ENCODE measurements at places on chromosomes 12 and 14.

GRCh38 chr12:90254796-90255195, 546.2 kb upstream of the ATP2B1 start:
- DNase-seq = no peak

DNA sequence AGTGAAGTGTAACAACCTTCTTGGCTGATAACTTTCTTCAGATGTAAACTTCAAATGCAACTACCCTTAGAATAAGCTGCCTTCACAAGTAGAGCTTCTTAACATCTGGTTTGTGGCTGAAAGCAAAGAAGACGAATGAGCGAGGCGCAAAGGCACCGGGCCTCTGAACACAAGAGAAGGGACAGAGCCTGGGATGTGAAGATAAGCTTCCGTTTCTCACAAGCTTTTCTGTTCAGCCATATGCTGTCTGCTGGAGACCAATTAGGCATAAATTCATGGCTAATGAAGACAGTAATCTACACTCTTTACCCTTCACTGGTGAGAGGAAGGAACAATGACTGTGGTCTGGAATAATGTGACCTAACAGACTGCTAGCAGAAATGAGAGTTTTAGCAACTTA, 195.2 kb downstream of the ATXN7L3B start:
- no peak for DNase-seq

- no peak for DNase-seq
Measured at GRCh38 chr12:27076928-27077327, 5.5 kb downstream of the C12orf71 start.

DNA sequence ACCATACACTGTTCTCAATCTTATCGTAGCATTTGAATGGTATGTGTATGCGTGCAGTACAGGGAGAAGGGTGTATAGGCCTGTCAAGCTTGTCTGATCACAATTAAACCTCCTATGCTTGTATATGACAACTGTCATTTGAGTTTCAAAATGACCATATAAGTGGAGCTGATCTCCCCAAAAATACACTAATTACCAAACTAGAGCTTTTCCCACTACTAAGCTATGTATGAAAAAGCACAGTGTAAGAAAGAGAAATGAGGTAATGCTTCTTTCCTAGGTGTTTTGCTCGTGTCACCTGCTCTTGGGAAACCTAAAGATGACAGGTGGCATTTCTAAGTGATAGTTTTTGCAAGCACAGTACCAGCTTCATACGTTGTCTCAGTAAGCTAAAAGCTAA, 1.1 kb upstream of the STK38L start:
- DNase-seq = no peak

DNA sequence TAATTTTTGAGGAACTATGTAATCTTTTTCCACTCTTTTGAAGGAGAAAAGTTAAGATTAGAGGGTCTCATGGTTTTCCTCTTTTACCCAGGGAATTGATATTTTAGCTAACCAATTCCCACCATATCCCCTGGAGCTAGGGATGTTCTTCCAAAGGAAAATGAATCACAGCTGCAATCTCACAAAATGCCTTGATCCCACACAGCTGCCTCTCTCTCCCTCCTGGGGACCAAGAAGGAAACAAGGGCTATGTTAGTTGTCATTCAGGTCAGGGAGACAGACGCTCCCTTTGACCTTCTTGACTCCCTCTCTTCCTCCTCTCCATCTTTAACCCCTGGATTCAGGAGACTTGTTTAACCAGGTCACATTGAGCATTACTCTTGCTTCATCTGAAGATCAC, 9.5 kb downstream of the DCN start:
- no peak for DNase-seq

DNA sequence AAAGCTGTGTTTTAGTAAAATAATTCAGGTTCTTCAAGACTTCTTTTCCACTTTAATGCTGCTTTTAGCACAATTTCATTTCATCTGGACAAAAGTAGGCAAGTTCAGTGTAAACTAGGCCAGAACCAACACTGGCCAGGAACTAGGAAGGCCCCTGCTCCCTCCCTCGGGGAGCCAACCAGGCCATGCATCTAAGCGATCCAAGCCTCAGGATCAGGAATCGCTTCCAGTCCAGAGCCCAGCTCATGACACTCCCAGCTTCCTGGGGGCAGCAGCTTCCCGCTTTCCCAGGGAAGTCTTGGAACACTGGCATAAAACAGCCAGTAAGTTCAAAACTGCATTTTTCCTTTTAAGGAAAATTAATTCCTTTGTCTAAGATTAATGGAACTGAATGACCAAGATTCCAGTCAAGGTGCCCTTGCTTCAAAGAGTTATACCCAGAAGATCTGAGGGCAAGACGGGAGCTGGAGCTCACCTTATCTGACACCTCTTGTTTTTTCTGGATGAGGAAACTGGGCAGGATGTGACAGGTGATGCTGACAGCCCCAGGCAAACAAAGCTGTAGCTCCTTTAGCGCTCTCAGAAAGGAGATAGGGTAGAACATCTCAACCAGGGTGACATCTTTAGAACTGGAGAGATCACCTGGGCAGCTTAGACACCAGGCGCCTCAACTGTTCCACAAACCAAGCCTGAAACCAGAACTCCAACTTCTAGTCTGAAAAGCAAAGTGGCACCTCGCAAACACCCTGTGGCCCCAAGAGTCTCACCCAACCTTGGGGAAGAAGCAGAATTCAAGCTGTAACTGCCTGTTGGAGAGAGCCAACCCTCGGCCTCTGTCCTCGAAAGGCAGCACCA, 61.4 kb upstream of the PNMA1 start:
- no peak for DNase-seq

GRCh38 chr14:57871459-57872080, 5.7 kb upstream of the SLC35F4 start:
- DNase-seq = peak; percentile 60

- DNase-seq = no peak
Measured at GRCh38 chr12:94148739-94149118, 352 bp downstream of the PLXNC1 start.

- no peak for DNase-seq
Measured at GRCh38 chr12:114355389-114356088, 50.4 kb downstream of the TBX5 start.

DNA sequence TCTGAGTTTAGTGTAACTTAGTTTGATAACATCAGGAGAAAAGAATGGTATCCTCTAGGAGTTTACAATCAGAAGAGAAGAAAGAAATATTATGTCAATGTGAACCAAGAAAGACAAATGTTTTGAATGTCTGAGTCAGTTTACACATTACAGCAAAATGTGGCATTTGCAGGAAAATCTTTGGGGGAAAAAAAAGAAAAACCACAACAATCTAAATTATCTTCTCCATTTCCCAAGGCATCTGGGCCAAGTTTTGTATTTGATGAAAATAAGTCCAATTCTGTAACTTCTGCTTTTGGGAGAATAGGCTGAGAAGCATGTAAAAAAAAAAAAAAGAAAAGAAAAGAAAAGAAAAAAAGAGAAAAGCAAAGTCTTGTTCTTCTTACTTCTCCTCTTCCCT, 58.8 kb upstream of the FLRT2 start:
- peak; percentile 76 for DNase-seq

GRCh38 chr12:121534495-121535148, 46.2 kb downstream of the KDM2B start:
- DNase-seq = no peak

DNA sequence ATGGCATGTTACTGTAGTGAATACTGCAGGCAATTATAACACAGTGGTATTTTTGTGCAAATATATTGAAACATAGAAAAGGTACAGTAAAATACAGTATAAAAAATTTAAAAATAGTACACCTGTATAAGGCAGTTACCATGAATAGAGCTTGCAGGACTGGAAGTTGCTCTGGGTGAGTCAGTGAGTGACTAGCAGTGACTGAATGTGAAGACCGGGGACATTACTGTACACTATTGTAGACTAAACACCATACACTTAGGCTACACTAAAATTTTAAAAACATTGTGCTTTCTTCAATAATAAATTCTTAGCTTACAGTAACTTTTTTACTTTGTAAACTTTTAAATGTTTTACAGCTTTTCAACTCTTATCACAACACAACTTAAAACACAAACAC, 181.7 kb downstream of the GALC start:
- no peak for DNase-seq

DNA sequence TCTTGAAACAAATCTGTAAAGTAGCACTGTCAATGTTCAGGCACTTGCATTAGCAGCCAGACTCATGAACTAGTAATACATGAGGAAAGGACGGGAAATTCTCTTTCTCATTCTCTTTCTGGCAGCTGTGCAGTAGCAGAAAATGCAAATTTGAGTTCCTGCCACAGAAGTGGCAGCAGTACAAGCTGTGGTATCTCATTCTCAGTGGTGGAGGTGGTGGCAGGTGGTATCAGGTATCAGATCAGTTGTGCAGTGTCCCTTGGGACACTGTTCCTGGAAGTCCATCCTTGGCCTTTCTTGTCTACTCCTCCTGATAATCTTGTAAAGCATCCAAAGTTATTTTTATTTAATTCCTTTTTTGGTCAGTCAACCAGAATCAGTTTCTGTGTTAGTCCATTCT, 103.0 kb downstream of the C12orf42 start:
- DNase-seq = no peak

GRCh38 chr14:59313144-59313651, 124.7 kb downstream of the DAAM1 start:
- DNase-seq = no peak

- no peak for DNase-seq
Measured at GRCh38 chr12:53378222-53378621, 1.8 kb upstream of the SP1 start.

- peak; percentile 42 for DNase-seq
Measured at GRCh38 chr14:65000898-65001591, 14.3 kb downstream of the FNTB start.

- no peak for DNase-seq
Measured at GRCh38 chr14:91363776-91364523, 53.7 kb downstream of the CCDC88C start.

- no peak for DNase-seq
Measured at GRCh38 chr12:125949471-125949870, 884.2 kb downstream of the AACS start.

GRCh38 chr12:230925-231671, 17.1 kb upstream of the SLC6A12 start:
- no peak for DNase-seq

DNA sequence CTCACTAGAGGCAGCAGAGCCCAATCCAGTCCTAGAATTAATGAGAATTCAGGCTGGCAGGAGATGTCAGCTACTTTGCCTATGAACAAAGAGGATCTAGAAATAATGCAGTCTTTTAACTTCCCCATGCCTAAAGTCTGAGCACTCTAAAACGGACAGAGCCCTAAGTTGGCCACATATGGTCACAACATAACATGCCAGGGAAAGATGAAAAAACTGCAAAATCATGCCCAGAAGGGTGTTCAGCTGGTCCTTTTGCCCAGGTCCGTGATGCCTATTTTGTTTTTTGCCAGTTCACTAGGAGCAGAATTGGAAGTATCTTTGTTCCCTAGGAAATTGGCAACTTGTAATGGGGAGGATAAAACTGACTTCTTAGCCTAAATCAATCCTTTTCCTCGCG, 20.3 kb upstream of the LMNTD1 start:
- no peak for DNase-seq

GRCh38 chr14:106778986-106779385, 1252.6 kb downstream of the TMEM121 start:
- DNase-seq = no peak

DNA sequence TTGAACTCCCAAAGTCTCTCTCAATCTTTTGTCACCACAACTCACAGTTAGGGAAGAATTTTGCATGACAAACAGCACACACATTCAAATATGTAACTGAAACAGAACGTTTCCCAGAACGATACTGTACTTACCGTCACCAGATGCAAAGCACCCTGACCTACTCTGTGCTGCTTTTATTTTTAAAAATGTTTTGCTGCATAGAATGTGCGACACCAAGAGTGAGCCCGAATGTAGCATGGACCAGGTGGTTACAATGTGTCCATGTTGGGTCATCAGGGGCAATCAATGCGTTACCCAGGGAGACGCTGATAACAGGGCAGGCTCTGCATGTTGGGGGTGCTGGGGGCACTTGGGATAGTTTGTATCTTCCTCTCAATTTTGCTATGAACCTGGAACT, 14.6 kb upstream of the EIF5 start:
- no peak for DNase-seq

DNA sequence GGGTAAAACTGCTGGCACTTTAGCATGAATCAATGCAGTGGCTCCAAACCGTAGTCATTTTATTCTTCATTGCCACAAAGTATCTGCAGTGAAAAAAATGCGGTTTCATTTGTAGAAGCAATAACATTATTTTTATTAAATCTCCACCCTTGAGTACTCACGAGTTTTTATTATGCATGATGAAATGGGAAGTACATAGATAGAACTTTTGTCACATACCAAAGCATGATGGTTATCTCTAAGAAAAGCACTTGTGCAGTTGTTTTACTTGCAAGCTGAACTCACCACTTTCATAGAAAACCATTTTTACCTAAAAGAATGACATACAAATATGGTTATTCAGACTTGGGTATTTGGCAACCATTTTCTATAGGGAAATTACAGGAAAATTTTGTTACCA, 90.3 kb downstream of the PELI2 start:
- DNase-seq = peak; percentile 10

- no peak for DNase-seq
Measured at GRCh38 chr12:99722690-99723486, 75.3 kb downstream of the GARIN6 start.

GRCh38 chr14:55665067-55665675, 85.2 kb downstream of the KTN1 start:
- DNase-seq = peak; percentile 24

DNA sequence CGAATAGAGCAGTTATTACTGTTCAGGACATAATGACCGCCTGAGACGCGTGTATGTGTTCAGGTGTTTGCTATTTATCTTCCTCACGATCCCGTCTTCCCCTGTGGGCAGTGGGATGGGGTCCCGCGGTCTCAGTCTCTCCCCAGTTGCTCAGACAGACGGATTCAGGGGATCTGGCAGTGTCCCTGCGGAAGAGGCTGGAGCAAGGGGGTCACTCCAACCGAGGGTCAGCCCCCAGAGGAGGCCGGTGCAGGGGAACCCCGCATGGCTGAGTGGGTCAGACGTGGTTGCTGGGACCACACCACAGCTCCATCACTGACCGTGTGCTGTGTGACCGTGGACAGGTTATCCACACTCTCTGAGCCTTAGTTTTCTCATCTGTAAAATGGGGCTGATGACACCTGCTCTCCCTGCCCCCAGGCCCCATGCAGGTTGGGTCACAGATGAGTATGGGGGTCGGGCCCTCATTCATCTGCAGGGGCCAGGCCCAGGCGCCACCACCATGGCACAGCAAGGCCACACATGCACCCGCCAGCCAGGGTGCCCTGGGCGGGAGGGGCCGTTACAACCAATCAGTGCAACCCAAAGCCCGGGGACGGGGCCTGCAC, 5.2 kb downstream of the MMP17 start:
- no peak for DNase-seq

- peak; percentile 28 for DNase-seq
Measured at GRCh38 chr12:80226576-80226975, 127.2 kb downstream of the OTOGL start.
